ENCODE measurements at places on chromosomes 5 and 9.

DNA sequence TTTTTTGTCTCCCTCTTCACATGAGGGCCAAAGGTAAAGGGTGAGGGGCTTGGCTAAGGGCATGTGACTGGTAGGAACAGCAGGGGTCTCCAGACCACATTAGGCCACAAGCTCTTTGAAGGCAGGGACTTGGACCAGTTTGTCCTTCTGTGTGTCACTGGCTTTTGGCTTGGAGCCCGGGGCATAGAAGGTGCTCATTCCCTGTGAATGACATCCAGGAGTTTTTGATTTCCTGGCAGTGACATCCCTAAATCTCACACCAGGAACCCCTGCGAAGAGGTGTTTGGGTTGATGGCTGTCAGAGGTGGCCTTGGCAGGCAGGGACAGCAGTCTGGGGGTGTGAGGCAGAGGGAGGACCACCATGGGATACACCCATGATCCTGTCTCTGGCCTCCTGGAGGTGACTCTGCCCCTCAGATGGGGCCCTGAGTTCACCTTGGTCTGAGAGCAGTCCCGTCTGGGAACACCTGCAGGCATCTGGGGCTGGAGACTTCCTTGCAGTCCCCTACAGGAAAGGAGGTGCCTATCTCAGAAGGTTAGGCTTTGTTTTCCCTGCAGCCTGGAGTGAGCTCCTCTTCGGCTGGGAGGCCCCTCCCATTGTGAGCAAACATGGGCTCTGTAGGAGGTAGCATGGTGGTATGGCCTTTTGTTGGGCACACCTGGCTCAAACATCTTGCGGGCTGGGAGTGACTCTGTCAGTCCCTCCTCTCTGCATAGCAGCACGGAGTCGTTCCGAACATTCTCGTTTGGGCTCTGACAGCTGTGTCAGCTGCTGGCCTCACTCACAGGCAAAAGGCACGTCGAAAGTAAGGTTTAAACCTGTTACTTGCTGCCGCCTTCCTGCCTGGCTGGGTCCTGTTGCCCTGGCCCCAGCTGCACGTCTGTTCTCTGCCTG is 38.6 kb upstream of the PITX1 start:
- no peak for DNase-seq

GRCh38 chr5:36606428-36607113 is at the start of gene SLC1A3:
SLC1A3 (plus strand) TSS chr5:36606606; CDS start chr5:36608424, 1,818 bp downstream.
- no peak for DNase-seq

DNA sequence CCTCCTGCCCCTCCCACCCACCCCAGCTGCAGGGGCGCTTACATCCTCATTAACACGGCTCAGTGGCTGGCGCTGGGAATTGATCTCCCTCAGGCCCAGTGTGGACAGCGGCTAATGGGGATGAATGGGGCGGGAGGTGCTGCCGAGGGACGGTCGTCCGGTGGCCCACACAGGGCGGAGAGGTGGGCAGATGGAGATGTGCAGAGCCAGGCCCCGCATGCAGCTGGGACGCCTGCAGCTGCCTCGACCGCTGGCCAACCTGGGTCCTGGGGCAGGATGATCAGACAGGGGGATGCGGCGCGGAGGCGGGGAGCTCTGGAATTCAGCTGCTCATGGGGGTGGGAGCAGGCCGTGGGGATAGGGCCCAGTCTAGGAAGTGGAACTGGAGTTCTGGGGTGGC is 17.6 kb downstream of the TSPAN17 start:
- no peak for DNase-seq

DNA sequence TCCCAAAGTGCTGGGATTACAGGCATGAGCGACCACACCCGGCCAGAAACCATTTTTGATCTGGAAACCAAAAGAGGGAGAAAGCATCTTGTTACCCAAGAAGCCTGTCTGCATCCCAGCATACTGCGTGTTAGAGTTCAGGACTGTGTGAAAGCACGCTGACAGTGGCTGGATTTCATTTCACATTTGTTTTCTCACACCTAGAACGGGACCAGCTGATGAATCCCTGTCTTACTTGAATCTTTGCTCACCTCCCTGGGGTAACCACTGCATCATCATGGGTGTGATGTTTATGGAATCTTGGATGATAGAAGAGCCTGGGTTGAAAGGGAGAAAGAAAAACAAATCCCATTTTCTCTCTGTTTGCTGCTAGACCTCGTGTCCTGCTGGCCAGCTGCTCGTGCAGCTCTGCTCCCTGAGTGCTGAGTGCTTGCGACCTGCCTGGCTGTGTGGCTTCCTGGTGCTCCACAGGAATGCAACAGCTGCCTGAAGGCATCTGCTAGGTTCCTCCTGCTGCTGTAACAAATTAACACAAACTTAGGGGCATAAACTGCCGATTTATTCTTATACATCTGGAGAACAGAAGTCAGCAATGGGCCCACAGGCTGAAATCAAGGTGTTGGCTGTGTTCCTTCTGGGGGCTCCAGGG is 378.3 kb upstream of the DAP start:
- DNase-seq = no peak

- DNase-seq = no peak
These were observed 32.1 kb downstream of the WNK2 start for GRCh38 chr9:93216073-93216365.

DNA sequence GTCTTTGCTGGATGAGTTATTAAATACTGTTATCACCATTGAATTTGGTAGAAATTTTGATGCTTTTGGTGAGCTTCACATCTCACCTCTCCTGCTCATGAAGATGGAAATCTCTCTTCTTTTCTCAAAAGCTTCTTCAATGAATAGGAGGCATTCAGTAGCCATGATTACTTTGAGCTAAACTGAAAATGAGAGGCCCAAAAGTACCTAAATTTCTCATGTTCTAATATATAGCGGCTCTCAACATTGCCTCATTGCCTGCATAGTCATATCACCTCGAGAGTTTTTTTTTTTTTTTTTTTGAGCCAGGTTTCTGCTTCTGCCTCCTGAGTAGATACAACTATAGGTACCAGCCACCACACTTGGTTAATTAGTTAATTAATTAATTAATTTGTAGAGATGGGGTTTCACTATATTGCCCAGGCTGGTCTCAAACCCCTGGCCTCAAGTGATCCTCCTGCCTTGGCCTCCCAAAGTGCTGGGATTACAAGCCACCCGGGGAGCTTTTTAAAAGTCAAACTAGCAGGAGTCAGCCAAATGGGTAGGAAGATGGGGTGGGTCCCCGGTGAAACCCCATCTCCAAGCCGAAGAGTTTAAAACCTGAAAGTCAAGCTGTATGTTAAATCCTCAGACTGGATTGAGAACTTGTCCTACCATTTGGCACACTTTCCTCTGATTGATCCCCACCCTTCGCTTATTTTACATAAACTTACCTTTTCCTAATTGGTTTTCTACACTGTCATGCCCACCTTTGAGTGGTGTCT is 169.0 kb downstream of the DOCK2 start:
- no peak for DNase-seq
